Natural killer cell (primary cell): ENCODE measurements at places on chromosomes 16 and 17. TPM values are rescaled to one million over a fixed set of nuclear protein-coding genes. Genes with fewer than 3 reads are reported as not detected.

- no peak for DNase-seq
These were observed at the start of gene TMEM100 for GRCh38 chr17:55722742-55723487. Gene TMEM100 (minus strand): TSS chr17:55722864. CDS start chr17:55721070, 1,794 bp downstream.

- no peak for DNase-seq
These were observed 105.1 kb upstream of the METRNL start for GRCh38 chr17:82974136-82974952.

GRCh38 chr16:28513484-28514181 lies 7.0 kb upstream of the IL27 start:
- DNase-seq, result no peak

- no peak for DNase-seq
These were observed 18.7 kb downstream of the ZNHIT3 start for GRCh38 chr17:36505171-36505570.

- no peak for DNase-seq
These were observed 45.4 kb upstream of the MEIOC start for GRCh38 chr17:44610871-44611270.

GRCh38 chr16:5041600-5042133 lies 7.9 kb upstream of the NAGPA start:
- no peak for DNase-seq

- DNase-seq, result no peak
These were observed 77.5 kb downstream of the ANKRD11 start for GRCh38 chr16:89412811-89413210.

DNA sequence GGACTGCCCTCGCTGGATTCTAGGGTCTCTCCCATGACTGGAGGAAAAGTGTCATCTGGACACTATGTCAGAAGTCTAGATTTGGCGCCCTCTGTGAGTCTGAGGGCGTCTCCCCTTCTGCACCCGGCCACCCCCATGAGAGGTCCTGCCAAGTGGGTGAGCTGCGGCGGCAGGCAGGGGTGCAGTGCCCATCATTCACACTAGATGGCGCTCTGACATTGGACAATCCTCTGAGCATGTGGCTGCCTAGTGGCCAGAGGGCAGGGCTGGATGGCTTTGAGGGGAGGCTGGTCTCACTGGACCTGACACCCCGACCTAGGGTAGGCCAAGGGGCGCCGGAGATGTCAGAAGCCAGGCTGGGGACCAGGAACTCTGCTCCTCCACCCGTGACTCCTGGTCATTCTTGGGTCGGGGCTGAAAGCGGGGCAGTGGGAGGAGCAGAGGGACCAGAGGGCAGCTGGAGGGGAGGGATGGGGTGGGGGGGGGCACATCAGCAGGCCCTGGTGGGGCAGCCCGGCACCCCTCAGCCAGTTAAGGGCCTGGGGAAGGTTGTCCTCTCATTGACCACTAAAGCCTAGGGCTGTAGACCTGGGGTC lies 28.0 kb downstream of the MRM1 start:
- DNase-seq, result peak; percentile 79

GRCh38 chr16:23578101-23578830 lies 17.9 kb downstream of the NDUFAB1 start:
- no peak for DNase-seq

DNA sequence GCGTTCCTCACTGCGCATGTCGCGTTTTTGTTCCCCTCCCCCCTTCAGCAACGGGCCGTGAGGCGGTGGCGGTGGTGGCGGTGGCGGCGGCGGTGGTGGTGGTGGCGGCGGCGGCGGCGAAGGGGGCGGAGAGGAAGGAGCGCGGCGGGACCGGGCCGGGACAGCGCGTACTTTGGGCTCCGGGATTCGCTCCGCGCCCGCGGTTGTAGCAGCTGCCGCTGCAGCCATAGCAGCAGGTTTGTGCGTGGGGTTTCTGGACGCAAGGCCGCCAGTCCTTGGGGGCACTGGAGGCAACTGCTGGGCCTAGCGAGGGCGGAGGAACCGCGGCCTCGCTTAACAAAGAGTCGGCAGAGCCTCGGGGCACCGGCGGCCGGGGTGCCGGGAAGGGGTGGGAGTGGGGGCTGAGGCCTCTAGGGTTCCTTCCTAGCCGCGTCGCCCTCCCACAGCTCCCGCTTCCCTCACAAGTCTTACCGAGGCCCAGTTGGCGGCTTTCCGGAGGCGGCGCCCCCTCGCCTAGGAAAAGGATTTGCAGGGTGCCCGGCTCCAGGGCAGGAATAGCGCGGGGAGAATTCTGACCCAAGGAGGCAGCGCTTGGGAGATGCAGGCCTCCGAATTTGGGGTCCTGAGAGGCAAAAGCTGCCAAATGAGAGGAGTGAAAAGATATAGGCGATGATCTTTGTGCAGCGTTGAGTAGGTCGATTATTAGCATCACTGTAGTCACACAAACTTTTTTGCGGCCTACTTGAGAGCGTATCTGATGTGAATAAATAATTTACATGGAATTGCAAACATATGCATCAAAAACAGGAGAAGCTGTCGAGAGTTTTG lies at the start of gene DDX42:
Gene DDX42 (plus strand): TSS at position 30 of the 828 bp plus-strand sequence. CDS start 12,880 bp downstream, outside the sequence.
- DNase-seq, result no peak

The PRSS36 gene
- total RNA-seq, result 2.3 TPM

The TSPOAP1 gene
- total RNA-seq, result 246 TPM

The TP53TG3 gene
- total RNA-seq, result not detected

The KRTAP2-3 gene
- not detected for total RNA-seq

The SEPTIN12 gene
- 0.59 TPM for total RNA-seq

The FAM20A gene
- total RNA-seq, result 0.66 TPM

The NRN1L gene
- total RNA-seq, result not detected

The STAT5B gene
- total RNA-seq, result 103 TPM

The ZNF213 gene
- 6.8 TPM for total RNA-seq
